T-helper 9 cell (primary cell): ENCODE measurements at places on chromosomes 7 and 10.

DNA sequence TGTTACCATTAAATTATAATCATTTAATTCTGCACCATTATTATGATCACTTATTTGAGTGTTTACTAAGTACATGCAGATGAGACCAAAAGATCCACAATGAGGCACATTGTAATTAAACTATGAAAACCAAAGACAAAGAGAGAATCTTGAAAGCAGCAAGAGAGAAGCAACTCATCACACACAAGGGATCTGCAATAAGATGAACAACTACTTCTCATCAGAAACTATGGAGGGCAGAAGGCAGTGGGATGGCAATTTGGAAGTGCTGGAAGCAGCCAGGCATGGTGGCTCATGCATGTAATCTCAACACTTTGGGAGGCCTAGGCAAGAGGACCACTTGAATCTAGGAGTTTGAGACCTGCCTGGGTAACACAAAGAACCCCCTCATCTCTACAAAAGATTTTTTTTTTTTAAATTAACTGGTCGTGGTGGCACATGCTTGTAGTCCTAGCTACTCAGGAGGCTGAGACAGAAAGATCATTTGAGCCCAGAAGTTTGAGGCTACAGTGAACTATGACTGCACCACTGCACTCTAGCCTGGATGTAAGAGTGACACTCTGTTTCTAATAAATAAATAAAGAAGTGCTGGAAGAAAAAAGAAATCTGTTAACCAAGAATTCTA is 47.7 kb downstream of the CDK6 start:
- DNase-seq, result no peak

DNA sequence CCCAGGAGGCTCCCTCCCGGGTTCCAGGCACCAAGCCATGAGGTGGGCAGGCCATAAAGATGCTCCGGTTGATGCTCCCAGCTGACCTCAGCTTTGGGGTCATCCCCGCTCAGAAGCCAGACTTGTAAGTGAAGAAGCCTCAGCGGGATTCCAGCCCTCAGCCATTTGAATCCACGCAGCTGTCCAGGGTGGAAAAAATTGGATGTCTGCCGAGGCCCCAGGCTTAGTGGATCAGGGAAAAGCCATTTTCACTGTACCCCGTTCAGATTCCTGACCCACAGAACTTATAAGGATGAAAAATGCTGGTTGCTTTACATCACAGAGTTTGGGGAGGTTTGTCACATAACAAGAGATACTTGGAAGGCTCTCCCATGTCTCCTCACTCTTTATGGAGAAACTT is 49.2 kb upstream of the CPN1 start:
- no peak for DNase-seq

GRCh38 chr7:78095549-78095948 is 297.0 kb downstream of the PHTF2 start:
- no peak for DNase-seq

DNA sequence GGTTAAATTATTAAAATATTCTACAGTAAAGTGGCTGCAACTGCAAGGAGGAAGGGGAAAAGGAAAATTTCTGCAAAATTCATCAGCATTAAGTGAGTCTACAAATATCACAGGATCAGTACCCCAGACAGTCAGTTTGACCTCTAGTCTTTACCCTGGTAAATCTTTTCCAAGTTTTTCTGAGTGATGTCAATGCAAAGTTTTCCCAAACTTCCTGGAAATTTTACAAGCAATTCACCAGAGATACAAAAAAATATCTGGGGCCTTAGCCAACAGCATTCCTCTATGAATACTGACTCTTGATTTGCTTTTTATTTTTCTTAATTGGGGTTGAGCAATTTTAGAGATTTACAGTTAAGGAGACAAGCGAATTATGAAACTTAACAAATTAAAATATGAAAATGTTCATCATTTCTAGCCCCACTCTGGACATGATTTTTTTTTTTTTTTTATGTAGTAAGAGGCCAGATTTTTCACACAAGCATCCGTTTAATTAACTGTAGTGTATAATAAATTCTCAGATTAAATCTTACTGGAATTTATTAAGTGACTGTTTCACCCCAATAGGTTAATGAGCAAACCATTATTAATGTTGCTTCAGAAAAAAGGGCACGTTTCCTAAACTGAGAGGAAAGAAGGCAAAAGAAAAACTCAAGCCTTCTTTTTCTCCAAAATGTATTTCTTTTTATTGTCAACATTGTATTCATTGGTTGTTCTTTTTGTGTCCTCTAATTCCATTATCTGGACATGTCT is 539.5 kb upstream of the FZD8 start:
- no peak for DNase-seq

DNA sequence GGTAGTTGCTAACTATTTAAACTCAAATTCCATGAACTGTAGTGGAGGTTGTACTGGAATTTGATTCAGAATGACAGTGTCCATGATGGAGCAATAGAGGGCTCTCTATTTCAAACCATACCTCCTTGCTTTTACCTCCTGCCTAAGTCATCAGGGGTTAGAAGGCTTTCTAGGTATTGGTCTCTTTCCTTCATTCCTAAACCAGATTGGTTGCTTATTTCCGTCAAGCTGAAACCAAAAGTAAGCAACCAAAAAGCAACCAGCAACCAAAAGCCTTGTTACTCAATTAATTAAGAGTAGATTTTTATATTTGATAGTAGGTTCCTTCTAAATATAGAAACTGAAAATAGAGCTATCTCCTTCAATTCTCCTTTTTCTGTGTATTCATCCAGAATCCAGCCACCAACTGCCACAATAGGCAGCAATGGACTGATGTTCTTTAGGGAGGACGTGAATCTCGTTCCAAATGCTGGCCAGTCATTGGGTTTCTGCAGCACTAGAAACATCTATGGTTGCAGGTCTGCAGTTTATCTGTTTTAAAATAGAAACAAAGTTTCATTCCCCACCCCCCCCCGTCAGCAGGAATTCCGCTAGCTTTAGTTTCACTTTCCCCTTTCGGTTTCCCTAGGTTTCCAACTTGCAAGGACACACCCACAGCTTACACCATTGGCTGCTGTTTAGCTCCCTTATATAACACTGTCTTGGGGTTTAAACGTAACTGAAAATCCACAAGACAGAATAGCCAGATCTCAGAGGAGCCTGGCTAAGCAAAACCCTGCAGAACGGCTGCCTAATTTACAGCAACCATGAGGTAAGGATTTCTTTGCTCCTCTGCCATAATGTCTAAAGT is at the start of gene IFIT1:
Gene IFIT1, plus strand, starts transcription at position 717 of the 850 bp plus-strand sequence. Its CDS starts 90 bp downstream, at position 807.
- peak; percentile 28 for DNase-seq

GRCh38 chr7:95405800-95406199 is 9.6 kb upstream of the PON3 start:
- no peak for DNase-seq

GRCh38 chr7:132430861-132431822 is 145.1 kb downstream of the PLXNA4 start:
- DNase-seq, result peak; percentile 26

- no peak for DNase-seq
Measured at GRCh38 chr7:72190919-72191318, 221.2 kb downstream of the CALN1 start.

DNA sequence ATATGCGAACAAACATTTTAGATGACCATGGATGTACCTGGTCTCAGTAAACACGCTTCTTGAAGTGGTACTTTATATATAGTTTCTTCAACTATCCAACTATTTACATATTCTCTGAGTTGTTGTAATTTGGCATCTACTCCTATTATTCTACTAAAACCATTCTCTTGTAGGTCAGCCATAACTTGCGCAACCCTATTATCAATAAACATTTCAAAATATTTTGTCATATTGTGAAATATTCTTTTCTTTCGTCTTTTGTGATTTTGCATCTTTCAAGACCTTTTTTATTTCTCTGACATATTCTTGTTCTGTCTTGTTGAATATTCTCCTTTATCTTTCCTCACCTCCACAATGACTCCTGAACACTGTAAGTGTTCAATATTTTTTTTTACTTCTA is 753.3 kb downstream of the NXPH1 start:
- DNase-seq, result no peak

GRCh38 chr7:20064181-20064970 is 152.8 kb downstream of the MACC1 start:
- no peak for DNase-seq

DNA sequence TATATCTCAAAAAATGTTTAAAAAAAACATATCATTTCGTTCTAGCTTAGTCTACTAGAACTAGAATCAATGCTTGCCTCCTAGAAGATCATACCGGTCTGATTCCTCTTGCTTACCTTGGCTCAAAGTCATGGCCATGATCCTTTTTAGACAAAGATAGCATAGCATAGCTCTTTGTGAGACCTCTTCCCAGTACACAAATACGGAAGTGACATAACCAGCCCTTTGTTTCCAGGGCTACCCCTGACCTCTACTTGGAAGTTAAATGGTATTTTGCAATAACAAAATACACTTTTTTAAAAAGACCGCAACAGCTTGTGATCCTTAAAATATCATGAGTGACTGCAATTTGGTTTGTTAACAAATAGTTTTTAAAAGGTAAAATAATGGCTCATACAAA is 130.7 kb upstream of the NOBOX start:
- DNase-seq, result no peak

- no peak for DNase-seq
Measured at GRCh38 chr7:143416565-143417149, 8.0 kb upstream of the EPHA1 start.

- no peak for DNase-seq
Measured at GRCh38 chr7:121831801-121832200, 41.2 kb upstream of the PTPRZ1 start.

GRCh38 chr7:2138146-2138765 is 94.5 kb downstream of the MAD1L1 start:
- DNase-seq, result no peak

DNA sequence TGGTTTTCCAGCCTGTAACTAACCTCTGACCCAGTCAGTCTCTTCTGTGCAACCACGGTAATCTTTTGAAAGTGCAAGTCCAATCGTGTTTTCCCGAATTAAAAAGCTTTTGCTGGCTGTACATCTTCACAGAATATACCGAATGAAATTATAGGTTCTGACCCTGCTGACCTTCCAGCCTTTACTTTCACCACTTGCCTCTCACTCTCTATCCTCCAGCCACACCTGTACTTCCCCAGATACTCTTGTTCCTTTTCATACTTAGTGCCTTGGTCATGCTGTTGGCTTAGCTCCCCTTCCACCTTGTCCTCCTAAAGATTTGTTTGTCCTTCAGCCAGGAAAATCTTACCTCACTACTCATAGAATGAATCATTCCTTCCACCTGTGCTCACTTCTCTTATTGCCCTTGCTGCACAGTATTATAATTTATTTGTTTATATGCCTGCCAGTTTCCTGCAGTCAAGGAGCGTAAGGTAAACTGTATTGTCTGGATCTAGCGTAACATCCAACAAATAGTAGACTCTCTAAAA is 2.3 kb upstream of the PNPLA8 start:
- DNase-seq, result no peak

DNA sequence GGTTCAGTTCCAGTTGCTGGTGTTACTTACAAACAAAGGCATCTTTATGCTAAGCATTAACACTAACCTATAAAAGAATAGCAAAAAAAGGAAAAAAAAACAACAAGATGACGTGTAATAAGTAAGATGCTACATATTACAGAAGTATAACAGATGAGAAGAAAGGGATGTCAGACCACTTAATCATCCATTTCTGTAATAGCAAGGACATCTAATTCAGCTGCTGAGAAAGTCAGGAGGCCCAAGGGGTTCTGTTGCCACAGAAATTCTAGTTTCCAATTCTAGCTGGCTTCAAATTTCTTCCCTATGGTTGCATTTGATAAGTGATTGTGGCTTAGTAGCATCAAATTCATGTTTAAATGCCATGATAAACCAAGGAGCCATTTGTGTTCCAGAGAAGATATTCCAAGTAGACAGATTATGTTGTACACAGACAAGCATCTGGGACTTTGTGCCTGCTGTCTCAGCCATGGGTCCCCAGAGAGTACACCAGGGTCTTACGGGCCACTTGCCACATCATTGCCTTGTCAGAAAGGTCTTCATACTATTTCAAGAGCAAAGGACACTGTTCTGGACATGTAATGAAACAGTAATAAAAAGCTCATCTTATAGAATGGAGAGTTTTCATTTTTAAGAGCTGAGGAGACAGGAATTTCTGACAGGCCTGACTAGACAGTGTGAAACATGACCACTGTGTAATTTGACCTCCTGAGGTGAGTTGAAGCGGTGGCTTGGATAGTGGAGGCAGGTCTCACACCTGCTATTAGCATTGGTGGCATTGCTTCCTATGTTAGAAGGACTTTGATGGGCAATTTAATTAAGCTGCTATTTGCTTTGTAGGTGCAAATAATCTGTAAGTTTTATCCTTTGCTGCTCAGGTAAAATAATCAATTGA is 4.2 kb upstream of the ASB4 start:
- DNase-seq, result no peak

DNA sequence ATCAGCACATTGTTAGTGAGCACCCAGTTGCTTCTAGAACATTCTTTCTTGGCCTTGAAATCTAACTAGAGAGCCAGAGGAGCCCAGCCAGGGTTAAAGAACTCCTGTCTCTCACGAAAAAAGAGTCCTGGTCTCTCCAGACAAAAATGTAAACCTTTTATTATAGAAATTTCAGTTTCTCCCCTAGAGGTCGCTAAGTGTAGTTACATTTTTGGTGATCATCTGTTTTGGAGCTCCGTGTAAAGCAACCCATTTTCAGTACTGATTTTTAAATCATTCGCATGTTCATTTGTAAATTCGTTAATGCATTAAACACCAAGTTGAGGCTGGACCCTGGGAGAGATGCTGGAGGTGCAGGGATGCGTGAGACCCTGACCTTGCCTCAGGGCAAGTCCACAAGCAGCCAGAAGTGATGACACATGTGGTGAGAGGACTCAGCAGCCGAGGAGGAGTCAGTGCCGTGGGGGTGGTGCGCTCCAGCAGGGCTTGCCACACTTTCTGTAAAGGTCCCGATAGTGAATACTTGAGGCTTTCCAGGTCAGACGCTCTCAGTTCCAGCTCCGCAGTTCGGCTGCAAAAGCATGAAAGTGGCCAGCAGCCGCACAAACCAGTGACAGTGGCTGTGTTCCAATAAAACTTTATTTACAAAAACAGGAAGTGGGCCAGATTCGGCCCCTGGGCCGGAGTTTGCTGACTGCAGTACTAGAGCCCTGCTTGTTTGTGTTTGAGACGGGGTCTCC is 578.6 kb upstream of the FOXK1 start:
- no peak for DNase-seq

DNA sequence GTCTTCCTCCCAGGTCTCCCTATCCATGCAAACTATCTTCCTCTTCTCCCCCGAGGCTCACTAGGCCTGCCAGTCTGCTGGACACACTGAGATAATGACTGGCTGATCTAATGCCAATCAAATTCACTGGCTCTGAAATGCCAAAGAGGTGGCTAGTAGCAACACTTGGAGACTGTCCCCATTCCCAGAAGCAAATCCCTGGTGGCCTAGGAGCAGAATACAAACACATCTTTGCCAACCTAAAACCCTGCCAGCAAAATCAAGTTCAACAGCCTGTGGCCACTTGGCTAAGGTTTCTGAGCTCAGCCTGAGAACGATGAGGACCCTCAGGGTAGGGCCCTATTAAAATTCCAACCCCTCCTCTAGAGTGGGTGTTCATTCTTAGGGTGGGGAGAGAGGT is 46.6 kb downstream of the SH3PXD2A start:
- no peak for DNase-seq
